CD8-positive, alpha-beta T cell (primary cell): ENCODE measurements at places on chromosomes 1 and 21.

- DNase-seq, result no peak
Measured at GRCh38 chr1:240499012-240499411, 112.9 kb downstream of the GREM2 start.

- no peak for DNase-seq
Measured at GRCh38 chr1:12435639-12436344, 182.2 kb downstream of the DHRS3 start.

GRCh38 chr1:236107121-236107907, 35.0 kb upstream of the GPR137B start:
- no peak for DNase-seq

GRCh38 chr1:8745749-8746390, 71.6 kb downstream of the RERE start:
- DNase-seq, result no peak

DNA sequence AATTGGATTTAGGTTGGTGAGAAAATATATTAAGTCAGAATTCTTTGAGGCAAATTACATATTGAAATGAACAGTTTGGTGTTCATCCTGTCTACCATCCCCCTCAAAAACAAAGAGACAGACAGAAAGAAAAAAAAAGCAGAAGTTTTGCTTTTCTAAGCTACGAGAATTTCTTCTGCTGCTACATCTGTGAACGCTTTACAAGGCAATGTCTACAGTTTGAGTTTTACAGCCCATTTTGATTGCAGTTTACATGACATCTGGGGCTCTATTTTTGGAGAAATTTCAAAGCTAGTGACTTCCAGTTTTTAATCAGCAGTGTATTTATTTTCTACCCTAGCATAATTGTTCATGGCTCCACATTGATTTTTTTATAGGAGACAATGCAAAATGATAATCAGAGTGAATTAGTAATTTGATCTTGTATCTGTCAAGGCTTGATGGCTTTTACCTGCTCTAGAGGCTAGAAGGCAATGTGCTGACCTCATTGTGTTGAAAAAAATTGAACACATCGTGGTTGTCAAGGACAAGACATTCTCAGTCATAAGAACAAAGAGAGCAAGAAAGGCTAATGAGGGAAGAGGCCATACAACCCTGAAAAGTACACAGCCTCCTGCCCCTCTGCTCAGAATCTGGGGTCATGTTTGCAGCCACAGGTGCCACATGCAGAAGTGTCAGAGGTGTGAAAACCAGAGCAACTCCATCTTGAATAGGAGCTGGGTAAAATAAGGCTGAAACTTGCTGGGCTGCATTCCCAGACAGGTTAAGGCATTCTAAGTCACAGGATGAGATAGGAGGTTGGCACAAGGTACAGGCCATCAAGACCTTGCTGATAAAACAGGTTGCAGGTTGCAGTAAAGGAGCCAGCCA, 201.0 kb upstream of the CAMK1G start:
- no peak for DNase-seq

- no peak for DNase-seq
Measured at GRCh38 chr1:3903141-3904005, 3.3 kb upstream of the C1orf174 start.

GRCh38 chr1:1309251-1310108, 1.1 kb downstream of the PUSL1 start:
- DNase-seq, result no peak

GRCh38 chr1:58505286-58505685, 41.2 kb downstream of the OMA1 start:
- DNase-seq, result no peak

- no peak for DNase-seq
Measured at GRCh38 chr1:206116873-206117150, 376 bp downstream of the AVPR1B start.

DNA sequence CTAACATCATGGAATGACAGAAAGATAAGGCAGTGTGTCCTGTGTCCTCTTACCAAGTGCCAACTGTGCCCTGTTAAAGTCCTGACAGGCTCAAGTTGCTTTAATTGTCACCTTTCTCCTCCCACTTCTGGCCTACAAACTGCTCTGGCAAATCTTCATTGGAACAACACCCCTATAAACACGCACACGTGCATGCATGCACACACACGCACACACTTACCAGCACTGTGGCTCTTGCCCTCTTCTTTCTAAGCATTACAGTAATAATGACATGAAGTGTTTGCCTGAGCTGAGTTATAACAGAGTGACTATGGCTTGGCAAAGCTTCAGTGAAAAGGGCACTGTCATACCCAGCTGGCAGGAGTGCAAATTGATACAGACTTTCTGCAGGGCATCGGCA, 82.3 kb upstream of the SYT6 start:
- DNase-seq, result no peak
